ENCODE measurements at places on chromosomes 5 and 9.
A peak's percentile ranks its signal among the peaks of the same experiment; 100 is the strongest.

- peak; percentile 24 for DNase-seq
Measured at GRCh38 chr5:40497573-40497972, 182.1 kb upstream of the PTGER4 start.

DNA sequence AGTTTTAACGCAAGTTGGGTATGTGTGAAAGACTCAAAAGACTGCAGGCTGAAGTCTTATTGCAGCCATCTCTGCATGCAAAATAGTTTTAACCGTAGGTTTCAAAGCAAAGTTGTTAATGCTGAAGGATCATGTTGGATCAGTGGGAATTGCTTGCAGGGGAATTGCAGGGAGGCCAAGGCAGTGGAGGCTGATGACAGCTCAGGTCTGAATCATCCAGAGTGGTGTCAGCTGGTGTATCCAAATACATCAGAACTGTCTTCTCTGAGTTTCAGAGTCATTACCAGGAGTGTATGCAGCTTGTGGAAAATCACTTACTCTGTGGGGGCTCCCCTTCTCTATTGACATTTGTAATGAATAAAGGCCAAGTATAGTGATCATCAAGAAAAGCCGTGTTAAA lies 435.7 kb downstream of the SH3GL2 start:
- no peak for DNase-seq

DNA sequence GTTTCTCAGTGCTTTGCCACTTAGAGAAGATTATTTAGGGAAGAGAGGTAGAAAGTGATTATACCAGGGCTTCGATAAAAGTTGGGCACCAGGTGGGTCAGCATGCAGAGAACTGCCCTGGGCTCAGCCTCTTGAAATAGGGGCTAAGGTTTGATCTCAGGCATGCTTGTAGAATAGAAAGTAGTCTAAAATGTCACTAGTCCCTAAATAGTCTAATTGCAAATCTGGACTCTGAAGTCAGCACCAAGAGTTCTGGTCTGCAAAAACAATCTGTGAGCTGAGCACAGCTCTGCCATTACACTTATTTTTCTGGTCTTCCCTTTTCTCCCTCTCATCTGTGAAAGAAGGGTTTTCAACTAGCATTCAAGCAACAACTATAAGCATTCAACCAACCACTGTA lies 248.0 kb downstream of the SMARCA2 start:
- no peak for DNase-seq

DNA sequence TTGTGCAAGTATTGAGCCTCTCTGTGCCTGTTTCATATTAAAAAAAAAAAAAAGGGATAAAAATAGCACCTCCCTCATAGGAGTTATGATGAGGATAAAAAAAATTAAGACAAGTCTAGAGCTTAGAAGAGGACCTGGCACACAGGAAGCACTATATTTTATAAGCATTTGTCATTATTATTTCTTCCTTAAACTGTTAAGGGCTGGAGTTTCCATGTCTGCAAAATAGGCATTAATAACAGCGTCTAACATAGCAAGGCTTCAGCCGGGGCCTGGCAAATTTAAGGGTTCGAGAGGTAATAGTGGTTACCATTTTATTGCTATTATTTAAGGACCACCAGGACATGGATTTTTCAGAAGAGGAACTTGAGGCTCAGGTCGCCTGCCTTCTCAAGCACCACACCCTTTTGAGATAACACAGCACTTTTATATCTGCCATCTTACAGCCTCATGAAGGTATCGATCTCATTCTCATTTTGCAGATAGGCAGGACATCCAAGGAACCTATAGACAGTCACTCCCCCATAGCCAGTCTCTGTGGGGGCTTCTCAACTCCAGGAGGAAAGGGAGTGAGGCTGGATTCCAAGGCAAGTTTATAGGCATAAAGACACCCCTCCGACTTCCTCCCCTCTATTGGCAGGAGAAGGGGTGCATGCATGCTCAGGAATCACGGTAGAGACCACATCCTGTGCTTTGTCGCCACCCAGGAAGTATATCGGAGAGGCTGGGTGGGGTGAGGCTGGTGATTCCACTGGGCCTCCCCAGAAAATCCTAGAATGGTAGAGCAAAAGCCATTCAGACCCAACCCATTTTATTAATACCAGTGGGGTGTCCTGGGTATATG lies 2.4 kb downstream of the ANXA6 start:
- DNase-seq = no peak

DNA sequence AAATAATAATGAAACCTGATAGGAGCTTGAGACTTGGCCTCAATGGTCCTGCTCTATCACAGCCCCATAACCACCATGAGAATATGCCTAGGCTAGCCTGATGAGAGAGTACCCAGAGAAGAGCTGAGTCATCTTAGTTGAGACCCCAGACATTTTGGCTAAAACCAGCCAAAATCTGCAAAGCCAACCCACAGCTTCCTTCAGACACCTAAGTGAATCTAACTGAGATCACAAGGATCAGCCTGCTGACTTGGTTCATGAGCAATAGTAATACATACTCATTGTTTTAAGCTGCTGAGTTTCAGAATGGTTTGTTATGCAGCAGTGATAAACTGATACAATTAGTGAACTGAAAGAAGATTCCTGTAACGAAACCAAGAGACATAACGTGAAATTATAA lies 473.7 kb upstream of the PTGER4 start:
- DNase-seq = no peak

GRCh38 chr5:108174286-108174685 lies 207.6 kb downstream of the FBXL17 start:
- DNase-seq = no peak

DNA sequence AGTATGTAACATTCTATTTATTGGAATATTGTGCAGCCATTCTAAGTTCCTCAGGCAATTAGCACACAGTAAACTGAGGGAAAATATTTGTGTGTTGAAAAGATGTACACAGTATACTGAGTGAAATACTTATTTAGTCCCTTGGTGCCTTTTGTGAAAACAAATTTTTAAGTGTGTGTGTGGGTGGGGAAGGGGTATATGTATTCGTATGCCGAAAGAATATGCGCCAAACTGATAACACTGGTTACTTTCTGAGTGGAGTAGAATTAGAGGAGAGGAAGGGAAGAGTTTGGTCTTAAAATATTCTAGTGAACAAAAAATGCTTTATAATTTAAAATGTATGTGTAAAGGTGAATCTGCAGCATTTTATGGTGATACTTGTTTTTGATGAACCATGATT lies 3.1 kb downstream of the DCP2 start:
- no peak for DNase-seq

- DNase-seq = no peak
Measured at GRCh38 chr9:14311956-14312685, 1.8 kb downstream of the NFIB start.

GRCh38 chr9:1956958-1957357 lies 58.2 kb upstream of the SMARCA2 start:
- DNase-seq = no peak

GRCh38 chr5:116137544-116138378 lies 52.9 kb downstream of the COMMD10 start:
- peak; percentile 33 for DNase-seq

DNA sequence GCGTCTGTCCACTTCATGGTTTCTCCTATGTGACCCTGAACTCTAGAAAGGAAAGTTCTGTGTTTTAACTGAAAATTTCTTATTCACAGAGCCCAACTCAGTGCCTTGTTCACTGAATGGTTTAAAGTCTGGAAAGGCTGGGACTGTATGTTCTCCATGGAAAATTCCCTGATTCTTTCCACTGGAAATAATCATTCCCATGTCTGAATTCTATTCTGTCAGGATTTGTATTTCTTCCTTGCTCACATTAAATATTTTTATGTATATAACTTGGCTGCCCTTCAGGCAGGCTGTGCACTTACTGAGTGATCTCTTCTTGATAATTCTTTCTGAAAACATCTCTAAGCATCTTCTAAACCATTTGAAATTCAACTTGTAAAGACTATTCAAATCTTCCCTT lies 1126.9 kb upstream of the DMAC1 start:
- DNase-seq = no peak

DNA sequence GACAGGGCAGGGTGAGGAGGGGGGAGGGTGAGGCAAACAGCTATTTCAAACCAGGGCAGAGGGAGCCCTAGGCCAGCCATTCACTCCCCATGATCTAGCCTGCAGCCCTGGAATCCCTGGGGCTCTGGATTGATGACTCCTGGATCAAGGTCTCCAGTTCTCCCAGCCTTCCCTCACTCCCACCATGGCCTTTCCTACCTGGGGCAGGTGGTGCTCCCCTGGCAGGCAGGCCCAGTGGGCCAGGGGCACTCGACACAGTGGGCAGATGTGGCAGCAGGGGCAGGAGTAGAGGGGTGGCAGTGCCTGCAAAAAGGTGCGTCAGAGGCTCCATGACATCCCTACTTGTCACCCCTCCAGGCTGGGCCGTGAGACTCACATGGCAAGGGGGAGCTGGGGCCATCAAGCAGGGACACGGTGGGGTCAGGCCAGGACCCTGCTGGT lies 6.0 kb downstream of the KIF12 start:
- DNase-seq = no peak

DNA sequence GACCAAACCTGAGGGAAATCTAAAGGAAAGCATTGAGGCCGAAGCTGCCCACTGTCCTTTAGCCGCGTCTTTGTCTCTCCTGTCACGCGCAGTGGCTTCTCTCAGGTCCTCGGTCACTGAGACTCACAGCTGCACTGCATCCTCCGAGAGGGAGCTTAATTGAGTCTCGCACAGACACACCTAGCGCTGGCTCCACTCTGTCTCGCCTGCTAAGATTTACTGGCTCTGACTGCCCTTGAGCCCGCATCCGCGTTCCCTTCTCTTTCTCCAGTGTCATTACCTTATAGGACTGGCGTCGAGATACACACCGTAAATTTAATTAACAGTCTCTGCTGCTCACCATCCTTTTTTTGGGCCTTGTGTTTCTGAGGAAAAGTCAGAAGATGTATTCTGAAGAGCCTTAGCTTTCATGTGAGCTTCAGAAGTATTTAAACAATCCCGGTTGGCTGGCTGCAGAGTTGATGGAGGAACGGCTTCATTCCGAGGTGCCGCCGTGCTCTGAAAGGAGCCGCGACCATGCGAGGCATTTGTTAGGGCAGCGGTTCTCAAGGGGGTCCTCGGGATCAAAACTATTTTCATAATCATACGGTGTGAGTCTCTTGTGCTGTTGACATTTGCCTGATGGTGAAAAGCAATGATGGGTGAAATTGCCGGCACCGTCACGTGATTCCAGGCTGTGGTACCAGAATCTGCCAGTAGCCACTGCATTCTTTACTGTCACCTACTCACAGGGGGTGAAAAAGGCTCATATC lies 58.3 kb downstream of the GPR107 start:
- no peak for DNase-seq

DNA sequence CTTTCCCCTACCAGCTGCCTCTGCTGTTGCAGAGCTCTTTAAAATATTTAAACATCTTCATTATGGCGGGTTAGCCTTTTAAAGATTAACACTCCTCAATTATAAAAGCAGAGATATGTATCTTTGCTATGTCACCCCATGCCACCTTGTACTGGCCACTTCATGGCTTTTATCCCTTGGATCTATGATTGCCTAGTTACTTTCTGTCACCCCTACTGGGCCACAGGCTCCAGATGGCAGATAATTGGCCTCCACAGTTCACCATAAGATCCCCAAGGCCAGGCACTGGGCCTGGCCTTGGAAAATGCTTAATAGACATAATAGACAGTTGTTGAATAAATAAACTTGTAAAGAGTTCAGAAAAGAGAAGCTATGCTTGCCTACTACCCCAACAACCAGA lies 142.0 kb upstream of the SHB start:
- no peak for DNase-seq

GRCh38 chr5:181189962-181190710 lies 14.9 kb downstream of the TRIM7 start:
- DNase-seq = no peak

DNA sequence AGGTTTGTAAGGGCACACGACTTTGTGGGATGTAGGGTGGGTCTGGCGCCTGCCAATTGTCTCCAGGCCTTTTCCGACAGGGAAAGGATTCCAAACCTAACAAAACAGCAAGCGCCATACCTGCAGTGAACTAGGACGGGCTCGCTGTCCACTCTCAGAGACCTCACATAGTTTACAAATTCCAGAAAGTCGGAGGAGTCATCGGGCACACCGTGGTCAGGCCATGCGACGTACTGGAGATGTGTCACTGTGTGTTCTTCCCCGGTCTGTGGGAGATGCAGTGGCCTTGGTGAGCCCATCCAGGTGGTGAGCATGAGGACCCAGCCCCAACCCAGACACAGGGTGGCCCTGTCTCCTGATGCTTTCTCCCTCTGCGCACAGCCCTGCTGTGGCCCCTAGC lies 61.3 kb upstream of the EPB41L4B start:
- DNase-seq = no peak

DNA sequence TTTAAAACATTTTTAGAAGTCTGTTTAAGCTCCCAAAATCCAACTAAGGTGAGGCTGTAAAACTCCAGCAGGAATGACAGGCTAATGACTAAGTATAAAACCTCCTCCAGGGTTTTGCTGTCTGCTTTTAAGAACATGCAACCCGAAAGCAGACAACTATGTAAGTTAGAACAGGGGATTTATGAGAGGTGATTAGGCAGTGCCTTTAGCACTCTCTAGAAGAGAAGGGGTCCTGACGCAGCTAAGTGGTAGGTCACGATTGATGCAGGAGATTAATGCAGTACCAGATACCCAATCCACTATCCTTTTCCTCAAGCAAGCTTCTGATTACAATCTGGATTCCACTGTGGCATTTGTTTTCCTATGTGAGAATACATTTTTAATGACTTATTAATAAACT lies 25.9 kb downstream of the HOMER1 start:
- no peak for DNase-seq

DNA sequence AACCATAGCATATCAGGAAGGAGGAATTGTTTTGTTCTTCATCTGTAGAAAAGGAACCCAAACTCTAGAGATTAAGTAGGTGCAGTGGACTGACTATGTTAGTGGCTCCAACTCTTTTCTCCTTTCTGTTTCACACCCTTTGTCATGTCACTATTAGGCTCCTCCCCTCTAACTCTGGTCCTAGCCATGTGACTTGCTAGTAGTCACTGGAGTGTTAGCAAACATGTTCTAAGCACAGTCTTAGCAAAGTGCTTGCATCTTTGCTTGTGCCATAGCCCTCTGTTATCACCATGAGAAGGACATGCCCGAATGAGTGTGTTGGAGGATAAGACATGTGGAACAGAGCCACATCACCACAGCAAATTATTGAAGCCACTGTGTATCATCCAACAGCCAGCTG lies 55.4 kb upstream of the PPP3R2 start:
- no peak for DNase-seq

DNA sequence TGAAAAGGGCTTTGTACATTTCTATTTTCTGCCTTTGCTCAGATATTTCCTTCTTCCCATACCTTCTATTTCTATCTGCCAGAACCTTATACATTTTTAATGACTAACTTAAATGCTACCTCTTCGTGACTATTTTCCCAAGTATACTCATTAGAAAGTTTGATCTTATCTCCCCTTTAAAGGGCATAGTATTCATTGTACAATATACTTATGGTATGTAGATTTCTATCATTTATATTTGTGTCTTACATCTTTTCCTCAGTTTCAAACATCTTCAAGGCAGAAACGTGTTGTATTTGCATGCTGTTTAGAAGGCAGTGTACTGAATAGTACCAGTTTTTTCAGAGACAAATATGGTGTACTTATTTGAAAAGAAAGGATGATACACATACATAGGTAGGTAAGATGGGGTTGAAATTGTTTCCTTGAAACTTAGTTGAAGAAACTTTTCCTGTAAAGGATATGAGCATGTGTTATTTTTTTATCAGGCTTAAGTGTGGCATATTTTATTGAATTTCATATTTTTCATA lies 518.1 kb upstream of the NUDT12 start:
- no peak for DNase-seq

- no peak for DNase-seq
Measured at GRCh38 chr5:155689406-155689805, 637.6 kb upstream of the SGCD start.

Data from RWPE1 (cell line).